ENCODE measurements at places on chromosomes 16 and 17.

DNA sequence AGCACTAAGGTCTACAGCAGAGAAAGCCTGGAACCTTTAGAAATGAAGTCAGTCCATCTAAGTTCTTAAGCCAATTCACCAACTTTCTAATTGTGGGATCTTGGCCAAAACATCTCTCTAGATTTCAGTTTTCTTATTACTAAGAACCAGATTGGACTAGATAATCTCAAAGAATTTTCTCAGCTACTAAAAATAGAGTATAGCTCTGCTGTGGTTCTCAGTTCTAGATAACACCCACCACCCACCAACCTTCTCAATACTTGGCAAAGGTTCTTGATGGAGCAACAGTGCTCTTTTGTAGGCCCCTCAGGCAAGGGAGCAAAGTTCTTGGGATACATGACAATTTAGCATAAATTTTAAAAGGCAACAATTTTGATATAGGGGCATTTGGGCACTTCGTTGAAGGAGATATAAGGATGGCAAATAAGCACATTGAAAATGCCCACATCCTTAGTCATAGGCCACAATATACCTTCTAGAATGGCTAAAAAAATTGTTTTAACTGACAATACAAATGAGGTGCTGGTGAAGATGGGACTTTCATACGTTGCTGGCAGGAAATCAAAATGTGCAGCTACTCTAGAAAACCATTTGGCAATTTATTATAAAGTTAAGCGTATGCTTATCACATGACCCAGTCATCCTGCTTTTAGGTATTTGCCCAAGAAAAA, 74.4 kb upstream of the TMEM132E start:
- DNase-seq, result no peak

DNA sequence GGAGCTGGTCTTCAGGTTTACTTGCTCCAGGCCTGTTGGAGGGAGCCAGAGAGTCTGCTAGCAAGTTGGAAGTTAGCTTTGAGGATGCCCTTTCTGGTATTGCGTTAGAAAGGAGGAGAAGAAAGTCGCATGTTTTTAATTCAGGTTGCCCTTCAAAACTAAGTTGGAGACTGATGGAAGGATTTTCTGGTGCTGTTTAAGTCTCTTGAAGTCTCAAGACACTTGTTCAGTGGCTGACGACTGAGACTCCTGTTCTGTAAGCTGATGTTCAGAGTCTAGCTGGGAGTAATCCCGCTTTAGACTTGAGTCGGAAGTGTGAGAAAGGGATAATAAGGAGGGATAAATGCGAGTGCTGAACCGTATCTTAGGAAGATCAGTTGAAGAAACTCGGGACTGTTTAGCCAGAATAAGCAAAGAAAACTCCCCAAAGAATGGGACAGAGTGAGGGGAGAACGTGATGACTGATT, 740 bp downstream of the AATF start:
- DNase-seq, result no peak

DNA sequence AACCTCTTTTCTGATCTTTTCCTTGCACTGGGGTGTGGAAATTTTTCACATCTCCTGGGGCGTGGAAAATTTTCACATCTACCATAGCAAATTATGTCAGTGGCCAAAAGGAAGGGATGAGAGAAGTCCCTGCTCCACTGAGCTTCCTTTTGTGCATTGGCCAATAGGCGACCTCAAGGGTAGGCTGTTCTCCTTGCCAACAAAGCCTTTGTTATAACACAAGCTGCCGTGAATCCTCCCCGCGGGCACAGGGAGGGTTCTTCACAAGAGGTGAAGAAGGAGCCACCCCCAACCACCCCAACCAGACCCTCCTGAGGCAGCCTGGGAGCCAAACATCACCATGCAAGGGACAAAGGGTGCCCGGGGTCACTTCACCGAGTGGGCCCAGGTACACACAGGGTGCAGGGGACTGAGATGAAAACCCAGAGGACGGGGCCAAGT, 6.5 kb downstream of the SLC5A11 start:
- no peak for DNase-seq

DNA sequence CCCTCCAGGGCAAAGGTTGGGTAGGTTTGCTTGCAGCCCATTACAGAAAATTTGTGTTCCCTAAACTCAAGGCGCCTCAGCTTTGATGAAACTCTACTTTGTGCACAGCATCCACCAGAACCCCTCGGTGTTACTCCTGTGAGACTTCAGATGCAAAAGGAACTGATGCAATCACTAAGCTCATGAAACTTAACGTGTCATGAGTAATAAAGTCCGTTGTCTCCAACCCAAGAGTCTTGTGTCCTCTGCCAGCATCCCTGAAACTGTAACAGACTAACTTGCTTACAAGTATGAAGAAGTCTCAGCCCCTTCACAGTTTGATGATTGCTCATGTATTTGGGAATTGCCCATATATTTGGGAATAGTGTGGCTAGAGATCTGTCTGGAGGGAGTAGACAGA, 74.8 kb upstream of the MARCHF10 start:
- DNase-seq, result peak; percentile 37

DNA sequence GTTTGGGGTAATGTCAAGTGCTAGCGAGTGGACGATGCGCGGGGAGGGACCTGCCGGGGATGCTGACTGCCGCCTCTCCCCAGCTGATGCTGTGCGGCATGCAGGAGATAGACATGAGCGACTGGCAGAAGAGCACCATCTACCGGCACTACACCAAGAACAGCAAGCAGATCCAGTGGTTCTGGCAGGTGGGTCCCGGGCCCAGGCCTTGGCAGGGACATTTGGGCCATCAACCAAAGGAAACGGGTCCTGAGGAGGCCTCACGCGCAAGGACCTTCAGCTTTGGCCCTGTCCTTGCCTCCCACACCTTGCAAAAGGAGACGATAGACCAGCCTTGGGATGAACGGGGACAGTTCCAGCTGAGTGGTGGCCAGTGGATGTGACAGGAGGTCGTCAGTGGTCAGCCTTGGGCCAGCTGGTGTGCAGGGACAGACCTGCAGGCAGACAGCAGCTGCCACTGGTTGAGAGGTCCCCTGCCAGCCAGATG, 13.6 kb upstream of the CLEC18A start:
- no peak for DNase-seq

GRCh38 chr16:66515596-66516508, 34.1 kb downstream of the TK2 start:
- peak; percentile 30 for DNase-seq
